ENCODE measurements at places on chromosomes 13 and 19.

DNA sequence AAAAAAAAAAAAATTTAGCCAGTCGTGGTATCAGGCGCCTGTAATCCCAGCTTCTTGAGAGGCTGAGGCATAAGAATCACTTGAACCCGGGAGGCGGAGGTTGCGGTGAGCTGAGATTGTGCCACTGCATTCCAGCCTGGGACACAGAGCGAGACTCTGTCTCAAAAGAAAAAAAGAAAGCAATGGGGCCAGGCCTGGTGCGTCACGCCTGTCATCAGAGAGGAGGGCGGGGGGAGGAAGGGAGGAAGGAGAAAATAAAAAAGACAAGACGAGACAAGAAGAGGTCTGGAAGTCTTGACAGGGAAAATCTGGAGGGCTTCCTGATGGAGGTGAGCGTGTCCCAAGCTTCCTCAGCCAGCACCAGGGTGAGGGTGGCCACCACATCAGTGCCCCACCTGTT is 54.9 kb upstream of the PTPRS start:
- DNase-seq: peak; percentile 11

DNA sequence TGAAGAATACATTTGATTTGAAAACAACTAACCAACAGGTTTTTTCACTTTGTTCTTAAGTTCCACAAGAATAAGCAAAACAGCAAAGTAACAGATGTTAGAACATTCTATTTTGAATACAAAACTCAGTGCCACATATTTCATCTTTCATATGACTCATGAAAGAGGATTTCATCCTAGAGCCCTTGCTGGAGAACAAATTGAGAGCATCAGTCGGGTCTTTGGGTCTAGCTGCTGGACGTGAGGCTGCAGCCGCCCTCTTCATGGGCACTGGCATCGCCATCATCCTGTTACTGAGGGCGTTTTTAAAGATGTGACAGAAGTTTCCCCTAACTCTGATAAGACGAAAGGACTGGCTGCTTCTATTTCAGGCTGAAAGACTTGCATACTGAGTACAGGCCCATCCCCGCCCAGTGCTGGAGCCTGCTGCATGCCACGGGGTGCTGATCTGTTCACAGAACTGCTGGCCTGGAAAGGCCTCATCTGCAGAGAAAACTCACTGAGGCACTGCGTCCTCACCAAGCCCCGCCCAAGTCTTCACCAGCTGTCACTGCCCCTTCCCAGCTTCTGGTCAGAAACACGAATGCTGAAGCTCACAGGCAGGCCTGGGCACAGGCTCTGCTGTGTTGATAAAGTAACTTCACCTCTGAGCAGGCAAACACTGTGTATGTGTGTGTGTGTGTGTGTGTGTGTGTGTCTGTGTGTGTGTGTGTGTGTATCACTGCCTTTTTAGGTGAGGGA is 101.4 kb downstream of the TUBGCP3 start:
- DNase-seq: no peak

DNA sequence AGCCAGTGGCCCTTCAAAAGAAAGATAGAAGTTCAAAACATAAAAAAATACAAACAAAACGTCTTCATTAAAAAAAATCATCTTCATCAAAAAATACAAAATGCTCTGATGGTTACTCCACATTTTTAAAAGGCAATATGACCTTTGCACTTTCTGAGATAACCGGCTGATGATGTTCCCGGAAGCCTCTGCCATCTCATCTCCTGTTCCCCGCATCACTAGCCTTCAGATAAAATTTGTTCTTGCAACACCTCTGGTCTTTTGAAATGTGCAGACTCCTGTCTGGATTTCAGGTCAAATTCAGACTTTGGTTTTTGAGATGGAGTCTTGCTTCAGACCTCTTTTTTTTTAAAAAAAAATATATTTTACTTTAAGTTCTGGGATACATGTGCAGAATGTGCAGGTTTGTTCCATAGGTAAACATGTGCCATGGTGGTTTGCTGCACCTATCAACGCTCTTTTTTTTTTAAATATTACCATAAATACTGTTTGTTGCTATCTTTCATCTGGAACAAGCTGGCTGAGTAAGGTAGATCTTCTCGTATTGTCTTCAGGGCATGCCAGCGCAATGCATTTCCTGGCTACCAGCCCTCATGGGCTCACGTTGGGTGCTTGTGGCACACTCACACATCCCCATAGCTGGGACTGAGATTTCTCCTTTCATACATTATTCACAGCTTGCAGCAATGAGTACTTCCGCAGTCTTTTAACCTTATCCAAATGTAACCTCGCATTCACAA is 418.9 kb upstream of the ARGLU1 start:
- no peak for DNase-seq

GRCh38 chr13:28495538-28496187 is 735 bp upstream of the FLT1 start:
- DNase-seq: no peak

DNA sequence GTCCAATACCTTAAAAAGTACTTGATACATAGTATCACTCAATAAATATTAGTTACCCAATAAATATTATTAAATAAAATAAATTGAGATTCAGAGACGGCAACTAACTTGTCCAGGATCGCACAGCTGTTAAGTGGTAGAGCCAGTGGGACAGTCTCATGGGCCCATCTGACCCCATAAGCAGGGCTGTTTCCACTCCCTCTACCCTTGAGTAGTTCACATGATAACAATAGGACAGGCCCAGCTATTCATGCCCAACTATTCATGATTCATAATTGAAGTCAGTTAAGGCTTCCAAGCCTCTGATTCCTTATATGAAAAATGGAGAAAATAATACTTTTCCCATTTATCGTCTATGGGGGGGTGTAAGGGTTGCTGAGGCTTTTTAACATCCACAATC is 78.2 kb downstream of the C13orf42 start:
- no peak for DNase-seq

DNA sequence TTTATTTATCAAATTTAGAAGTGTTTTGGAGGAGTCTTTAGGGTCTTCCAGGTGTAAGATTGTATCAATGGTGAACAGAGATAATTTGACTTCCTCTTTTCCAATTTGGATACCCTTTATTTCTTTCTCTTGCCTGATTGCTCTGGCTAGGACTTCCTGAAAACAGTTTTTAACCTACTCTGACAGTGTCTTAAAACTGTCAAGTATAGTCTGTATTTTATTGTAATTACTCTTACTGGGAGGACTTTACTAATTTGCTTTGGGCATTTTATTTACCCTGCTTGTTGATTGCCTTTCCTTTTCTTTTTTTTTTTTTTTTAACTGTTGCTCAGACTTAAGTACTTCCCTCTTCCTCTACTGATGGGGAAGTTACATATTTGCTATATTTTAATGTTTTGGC is 81.3 kb downstream of the URI1 start:
- no peak for DNase-seq

DNA sequence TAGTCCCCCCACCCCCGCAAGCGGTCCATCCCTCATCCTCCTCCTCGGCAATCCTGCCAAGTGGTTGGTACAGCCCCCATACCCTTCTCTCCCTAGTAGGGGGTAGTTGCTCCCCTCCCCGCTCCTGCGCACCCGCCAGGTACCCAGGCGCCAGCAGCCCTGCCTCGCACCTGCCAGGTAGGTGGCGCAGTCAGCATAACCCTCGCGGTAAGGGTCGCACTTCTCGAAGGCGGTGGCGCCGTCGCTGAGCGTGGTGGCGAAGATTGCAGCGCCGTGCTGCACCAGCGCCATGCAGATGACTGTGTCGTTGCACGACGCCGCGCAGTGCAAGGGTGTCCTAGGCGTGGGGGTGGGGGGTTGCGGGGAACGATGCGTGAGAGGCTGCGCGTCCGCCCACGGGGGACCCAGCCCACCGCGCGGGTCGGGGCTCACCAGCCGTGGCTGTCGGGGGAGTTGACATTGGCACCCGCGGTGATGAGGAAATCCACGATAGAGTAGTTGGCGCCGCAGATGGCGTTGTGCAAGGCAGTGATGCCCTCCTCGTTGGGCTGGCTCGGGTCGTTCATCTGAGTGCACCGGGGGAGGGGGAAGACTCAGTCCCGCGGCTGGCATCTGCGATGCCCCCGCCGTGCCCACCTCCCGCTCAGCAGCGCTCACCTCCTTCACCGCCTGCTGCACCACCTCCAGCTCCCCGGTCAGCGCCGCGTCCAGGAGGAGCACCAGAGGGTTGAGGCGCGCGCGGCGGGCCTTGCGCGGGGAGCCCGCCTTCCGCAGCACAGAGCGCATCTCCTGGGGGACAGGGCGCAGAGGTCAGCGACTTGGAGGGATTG is 15.2 kb upstream of the ERCC2 start:
- DNase-seq: no peak

Data from SJSA1 (cell line).